Dermis microvascular lymphatic vessel endothelial cell (primary cell): ENCODE measurements at places on chromosomes 7 and 10. TPM values are rescaled to one million over a fixed set of nuclear protein-coding genes. Genes with fewer than 3 reads are reported as not detected.

The MBL2 gene
- not detected in 2 replicates for total RNA-seq

- DNase-seq: no peak
These were observed 2.1 kb upstream of the NDUFB8 start for GRCh38 chr10:100531761-100532160.

GRCh38 chr7:85570898-85571297, 384.0 kb upstream of the SEMA3D start:
- DNase-seq: no peak

GRCh38 chr7:117949232-117949631, 76.0 kb upstream of the CTTNBP2 start:
- DNase-seq: no peak

The GTPBP4 gene
- total RNA-seq: 19.0 and 20.2 TPM in 2 replicates

- DNase-seq: no peak
These were observed 277.4 kb downstream of the PARD3 start for GRCh38 chr10:34537629-34538231.

- no peak for DNase-seq
These were observed 42.3 kb upstream of the SP8 start for GRCh38 chr7:20828947-20829346.

GRCh38 chr7:54904130-54904529, 114.7 kb upstream of the EGFR start:
- no peak for DNase-seq

The CYTH3 gene
- total RNA-seq: 11.6 and 17.3 TPM in 2 replicates

The SLC13A1 gene
- total RNA-seq: not detected in 2 replicates

The FAM131B gene
- 0.13 TPM in 2 replicates for total RNA-seq

DNA sequence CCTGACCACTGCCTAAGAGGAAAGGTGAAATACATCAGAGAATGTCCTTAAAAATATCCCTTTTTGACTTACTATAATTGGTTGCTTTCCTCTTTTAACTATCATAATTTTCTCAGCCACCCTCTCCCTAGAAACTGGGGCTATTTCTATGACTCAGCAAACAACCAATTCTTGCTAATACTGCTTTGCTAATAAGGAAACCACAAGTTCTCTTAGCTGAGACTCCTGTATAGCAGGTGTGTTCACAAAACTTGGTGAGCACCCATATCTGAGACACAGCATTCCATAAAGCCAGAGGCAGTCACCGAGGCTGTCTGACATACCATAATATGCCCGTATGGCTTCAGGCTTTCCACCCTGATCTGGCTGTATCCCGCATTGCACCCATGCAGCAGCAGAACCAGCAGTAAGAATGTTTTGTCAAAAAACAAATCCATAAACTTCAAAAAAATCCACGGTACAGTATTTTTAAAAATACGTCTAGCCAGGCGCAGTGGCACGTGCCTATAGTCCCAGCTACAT, 191.7 kb upstream of the C7orf33 start:
- DNase-seq: no peak

The COL1A2 gene
- 0.39 and 9.2 TPM in 2 replicates for total RNA-seq

The GPR26 gene
- not detected in 2 replicates for total RNA-seq

DNA sequence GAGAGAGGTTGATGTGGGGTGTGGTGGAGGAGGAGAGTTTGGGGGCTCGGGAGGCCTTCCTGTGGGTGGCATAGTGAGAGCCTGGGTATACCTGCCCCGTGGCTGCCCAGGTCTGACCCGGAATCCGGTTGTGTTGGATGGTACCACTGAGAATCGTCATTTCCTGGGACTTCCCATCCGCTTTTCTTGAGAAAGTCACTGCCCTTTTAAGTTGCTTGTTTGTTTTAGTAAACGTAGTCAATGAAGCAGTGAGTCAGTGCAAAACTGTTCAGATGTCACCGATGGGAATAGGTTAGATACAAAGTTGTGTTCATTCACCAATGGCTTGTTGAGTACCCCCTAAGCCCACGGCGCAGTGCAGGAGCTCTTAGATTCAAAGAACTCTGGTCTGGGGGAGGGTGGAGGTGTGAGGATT, 285.8 kb downstream of the CAMK1D start:
- no peak for DNase-seq

GRCh38 chr7:36961097-36961496, 236.8 kb upstream of the AOAH start:
- no peak for DNase-seq

The CISD1 gene
- total RNA-seq: 20.3 and 26.0 TPM in 2 replicates

- no peak for DNase-seq
These were observed 55.3 kb downstream of the SCIN start for GRCh38 chr7:12625836-12626235.

GRCh38 chr10:62426086-62426485, 51.9 kb downstream of the ZNF365 start:
- no peak for DNase-seq

The FAM241B gene
- total RNA-seq: 0.25 and 0.39 TPM in 2 replicates

- DNase-seq: no peak
These were observed 41.1 kb downstream of the CPVL start for GRCh38 chr7:29105191-29105590.

The IL6 gene
- total RNA-seq: 0.25 and 0.39 TPM in 2 replicates
